ENCODE measurements at places on chromosomes 5 and 9.

DNA sequence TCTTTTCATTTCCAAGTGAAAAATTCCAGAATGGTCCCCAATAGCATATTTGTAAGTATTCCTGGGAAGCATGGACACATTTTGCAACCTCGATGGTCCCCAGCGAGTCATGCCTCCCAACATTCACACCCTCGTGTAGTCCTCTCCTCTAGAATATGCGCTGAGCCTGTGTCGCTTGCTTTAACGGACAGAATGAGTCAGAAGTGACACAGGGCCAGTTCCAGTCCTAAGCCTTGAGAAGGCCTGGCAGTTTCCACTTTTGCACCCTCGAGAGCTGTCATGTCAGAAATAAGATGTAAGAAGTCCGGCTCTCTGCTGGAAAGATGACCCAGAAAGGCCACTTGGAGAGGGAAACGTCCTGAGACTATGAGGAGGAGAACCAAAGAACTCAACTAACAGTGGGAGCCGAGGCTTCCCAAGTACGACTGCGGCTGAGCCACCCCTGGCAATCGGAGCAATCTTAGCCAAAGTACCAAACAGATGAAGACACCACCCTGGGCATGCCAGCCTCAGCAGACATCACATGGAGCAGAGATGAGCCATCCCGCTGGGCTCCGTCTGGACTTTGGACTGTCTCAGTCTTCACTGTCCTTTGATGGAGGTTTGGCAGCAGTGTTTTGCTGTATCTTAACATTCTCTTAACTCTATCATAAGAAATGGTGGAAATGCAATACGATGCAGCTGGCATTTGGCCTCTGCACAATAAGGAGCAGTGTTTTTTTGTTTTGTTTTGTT is 42.6 kb upstream of the GFPT2 start:
- DNase-seq = no peak

GRCh38 chr9:4114569-4115505 is 185.0 kb downstream of the GLIS3 start:
- no peak for DNase-seq

GRCh38 chr5:93069276-93069675 is 511.7 kb downstream of the NR2F1-AS1 start:
- DNase-seq = no peak

DNA sequence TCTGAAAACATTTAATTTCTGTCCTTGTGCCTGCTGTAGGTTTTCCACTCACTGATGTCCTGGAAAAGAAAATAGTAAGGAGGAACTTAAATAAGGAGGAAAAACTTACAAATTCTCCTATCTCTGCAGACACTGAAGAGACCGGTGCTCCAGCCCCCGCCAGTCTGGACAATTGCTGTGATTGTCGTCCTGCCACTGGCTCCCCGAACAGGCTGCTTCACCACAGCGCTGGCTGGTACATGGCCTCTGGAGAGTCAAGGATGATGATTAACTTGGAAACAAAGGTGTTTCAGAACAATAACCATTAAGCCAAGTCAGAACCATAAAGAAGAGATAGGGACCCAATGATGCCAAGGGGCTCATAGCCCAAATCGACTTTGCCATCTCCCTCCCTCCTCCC is 7.3 kb downstream of the PLAC8L1 start:
- DNase-seq = no peak

- no peak for DNase-seq
Observed at GRCh38 chr5:94632024-94632423, 13.6 kb downstream of the SLF1 start.

- DNase-seq = no peak
Observed at GRCh38 chr9:138044485-138045383, 167.2 kb downstream of the CACNA1B start.

GRCh38 chr9:2424619-2425033 is 197.0 kb upstream of the VLDLR start:
- no peak for DNase-seq

GRCh38 chr9:78746010-78746409 is 449.1 kb downstream of the PSAT1 start:
- DNase-seq = no peak

GRCh38 chr9:88996921-88997235 is 5.6 kb downstream of the S1PR3 start:
- DNase-seq = no peak

DNA sequence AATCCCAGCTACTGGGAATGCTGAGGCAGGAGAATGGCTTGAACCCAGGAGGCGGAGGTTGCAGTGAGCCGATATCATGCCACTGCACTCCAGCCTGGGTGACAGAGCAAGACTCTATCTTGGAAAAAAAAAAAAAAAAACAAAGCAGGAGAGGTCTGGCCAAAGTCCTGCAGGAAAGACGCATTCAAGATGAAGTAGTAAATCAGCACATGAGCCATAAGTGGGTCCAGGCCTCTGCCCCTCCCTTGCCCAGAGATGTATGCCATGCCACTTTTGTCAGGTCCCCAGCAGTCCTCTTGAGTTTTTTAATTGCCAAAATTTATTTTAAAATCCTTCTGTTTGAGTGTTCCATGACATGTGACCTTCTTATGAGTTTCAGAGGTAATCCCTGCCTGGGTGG is 8.5 kb upstream of the PHF19 start:
- no peak for DNase-seq

DNA sequence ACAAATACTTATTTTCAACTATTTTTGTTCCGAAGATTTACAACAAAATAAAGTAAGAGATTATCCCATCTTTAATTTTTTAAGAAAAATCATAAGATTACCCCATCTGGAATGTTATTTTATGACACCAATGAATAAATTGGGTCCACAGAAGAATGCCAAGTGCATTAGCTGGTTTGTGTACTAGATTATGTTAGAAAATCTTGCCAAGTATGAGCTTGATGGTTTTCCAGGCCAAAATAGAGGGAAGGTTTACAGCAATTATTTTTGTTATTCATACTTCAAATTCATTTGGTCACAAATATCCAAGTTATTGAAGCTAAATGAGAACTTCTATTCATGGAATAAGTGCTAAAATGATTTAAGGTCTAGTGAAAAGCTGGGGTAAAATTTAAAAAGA is 109.4 kb upstream of the DMRTA1 start:
- no peak for DNase-seq

- no peak for DNase-seq
Observed at GRCh38 chr5:139425497-139425896, 13.8 kb downstream of the DNAJC18 start.

- DNase-seq = no peak
Observed at GRCh38 chr9:136020206-136020605, 59.0 kb upstream of the UBAC1 start.

DNA sequence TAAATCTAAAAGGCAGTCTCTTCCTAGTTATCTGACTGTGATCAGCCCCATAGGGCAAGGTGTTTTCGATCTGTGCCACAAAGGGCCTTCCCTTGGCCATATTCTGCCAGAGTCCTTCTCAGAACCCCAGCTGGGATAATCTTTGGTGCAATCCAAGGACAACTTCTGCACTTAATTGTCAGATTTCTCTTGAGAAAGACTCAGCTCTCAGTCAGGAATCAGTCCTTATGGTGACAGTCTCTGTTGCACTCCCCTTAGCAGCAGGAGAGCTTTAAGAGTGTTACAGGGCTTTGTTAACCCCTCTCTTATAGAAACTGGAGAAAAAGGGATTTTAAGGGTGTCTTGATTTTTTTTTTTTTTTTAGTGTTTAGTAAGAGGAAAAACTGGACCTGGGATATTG is 15.4 kb upstream of the RFX3 start:
- DNase-seq = no peak

GRCh38 chr5:132372127-132372526 is 2.6 kb downstream of the SLC22A5 start:
- DNase-seq = no peak

DNA sequence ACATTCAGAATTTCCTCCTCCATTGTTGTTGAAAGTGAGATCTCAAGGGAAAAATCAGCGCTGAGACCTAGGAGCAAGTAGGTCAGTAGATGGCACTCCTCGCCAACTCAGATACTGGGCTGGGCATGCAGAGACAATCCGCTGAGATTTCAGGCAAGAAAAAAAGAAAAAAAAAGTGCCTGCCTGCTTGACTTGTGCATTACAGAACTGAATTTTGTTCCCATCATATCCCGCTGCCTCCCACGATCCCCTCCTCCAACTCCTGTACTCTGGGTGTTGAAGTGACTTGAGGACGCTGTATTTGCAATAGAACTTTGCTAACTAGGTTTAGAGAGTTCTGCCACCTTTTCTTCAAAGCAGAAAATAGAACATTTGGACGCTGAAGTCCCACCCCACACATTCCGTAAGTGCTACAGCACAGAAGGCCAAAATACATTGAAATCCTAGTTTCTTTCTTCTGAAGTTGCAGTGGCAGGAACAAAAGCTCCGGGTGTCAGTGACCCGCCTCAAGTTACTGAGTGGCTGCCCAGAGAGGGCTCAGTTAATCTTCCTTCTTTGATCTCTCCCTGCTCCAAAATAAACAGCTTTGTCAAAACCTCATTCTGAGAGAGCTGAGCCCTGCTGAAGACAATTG is 265.8 kb downstream of the MLLT3 start:
- peak; percentile 23 for DNase-seq

GRCh38 chr9:7229571-7229970 is 471.8 kb downstream of the KDM4C start:
- no peak for DNase-seq

- DNase-seq = no peak
Observed at GRCh38 chr9:129567842-129568559, 52.9 kb downstream of the C9orf50 start.

DNA sequence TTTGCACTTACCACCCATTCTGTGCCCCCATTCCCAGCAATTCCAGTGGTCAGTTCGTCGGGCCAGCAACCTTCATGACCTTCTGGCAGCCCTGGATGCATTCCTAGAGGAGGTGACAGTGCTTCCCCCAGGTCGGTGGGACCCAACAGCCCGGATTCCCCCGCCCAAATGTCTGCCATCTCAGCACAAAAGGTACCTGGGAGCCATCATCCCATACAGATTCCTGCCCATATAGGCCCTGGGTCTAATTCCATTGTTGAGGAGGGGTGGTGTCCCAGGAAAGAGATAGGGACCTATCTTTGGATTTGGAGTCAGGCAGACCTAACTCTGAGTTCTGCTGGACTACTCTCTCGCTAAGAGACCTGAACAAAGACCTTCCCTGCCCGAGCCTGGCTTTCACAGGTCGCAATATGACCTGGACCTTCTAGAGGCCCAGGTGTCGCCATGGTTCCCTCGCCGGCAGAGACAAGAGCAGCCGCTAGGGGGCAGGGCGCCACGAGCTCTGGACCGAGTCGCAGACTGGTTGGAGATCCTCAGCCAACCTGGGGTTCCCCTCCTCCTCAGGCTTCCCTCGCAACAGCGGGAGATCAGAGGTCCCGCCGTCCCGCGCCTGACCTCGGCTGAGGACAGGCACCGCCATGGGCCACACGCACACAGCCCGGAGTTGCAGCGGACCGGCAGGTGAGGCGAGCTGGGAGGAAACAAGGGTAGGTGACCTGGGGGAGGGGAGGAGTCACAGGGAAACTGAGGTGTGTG is 3.1 kb downstream of the SLC4A9 start:
- peak; percentile 82 for DNase-seq

DNA sequence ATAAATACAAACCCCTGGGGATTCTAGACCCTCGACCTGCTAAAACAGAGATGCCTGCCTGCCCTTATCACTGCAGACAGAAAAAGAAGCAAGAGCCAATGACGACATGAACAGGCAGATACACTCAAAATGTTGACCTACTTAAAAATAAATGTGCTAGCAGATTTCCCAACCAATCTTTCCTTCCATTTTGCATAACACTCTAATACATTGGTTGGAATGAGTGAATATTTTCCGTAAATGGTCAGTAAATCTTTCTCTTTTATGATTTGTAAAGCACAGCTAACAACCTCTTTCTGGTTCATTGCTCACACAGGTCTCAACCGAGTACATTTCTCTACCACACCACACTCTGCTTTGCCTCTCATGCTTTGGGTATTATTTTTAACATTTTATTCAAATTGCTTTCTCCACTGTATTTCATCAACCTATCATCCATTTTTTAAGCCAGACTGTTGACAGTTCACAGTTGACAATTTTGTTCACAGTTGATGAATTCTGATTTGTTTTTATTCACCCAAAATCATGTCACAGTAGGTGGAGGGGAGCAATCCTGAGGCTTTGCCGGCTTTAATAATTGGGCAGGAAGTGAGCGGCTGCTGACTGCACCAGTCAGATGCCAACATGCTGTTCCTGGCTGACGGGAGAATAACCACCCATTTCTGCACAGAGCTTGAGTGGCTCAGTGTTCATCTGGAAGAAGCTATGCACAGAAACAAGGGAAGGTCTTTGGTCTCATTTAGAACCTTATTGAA is 426.6 kb downstream of the SPOCK1 start:
- no peak for DNase-seq

DNA sequence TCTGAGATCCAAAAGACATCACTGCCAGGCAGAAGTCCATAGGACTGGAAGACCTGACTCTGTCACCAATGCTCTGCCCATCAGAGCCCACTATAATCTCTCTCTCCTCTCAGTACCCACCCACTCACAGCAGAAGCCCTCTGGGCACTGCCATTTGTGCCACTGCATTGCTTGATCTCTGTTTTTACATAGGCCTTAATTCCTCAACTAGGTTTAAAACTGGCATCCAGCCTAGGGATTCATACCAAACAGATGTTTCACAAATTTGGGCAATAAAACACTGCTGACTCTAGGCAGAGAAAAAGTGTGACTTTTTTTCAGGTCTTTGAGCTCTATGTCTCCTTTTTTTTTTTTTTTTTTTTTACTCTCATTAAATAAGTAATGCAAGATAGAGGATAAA is 91.1 kb upstream of the RANBP3L start:
- no peak for DNase-seq

GRCh38 chr9:70983723-70984295 is 137.6 kb downstream of the TRPM3 start:
- DNase-seq = no peak

DNA sequence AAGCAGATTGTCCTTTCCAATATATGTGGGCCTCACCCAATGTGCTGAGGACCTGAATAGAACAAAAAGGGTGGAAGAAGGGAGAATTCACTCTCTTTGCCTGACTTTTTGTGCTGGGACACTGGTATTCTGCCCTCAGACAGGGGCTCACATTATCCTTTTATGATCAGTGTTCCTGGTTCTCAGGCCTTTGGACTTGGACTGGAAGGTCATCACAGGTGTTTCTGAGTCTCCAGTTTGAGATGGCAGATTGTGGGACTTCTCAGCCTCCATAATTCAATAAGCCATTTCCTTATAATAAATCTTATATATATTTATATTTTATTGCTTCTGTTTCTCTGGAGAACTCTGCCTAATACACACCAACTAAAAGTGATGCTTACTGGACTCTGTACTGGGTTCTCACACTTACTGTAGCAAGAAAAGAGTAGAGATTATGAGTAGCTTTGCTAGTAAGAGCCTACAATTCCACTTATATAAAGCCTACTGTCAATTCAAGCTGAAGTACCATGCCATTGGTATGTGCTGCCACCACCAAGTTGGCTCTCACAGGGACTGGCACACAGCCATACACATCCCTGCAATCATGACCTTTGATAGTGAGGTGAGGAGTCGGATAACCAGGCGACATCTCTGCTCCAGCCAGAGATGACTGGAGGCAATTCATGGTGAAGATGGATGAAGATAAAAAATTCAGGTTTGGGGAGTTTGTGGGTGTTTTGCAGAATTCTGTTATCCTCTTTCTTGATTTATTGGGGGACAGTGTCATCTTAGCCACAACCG is 130.7 kb upstream of the NR3C1 start:
- DNase-seq = no peak

GRCh38 chr5:151270599-151270998 is 17.6 kb downstream of the GM2A start:
- no peak for DNase-seq
